ENCODE measurements at places on chromosomes 5 and 9. TPM values are rescaled to one million over a fixed set of nuclear protein-coding genes. Genes with fewer than 3 reads are reported as not detected.
A peak's percentile ranks its signal among the peaks of the same experiment; 100 is the strongest.

Gene CENPK
- total RNA-seq = 5.2 TPM

Gene FOXD1
- total RNA-seq = 0.20 TPM

Gene ADCY2
- 0.52 TPM for total RNA-seq

Gene GEMIN5
- total RNA-seq = 7.7 TPM

Gene ATP6V1G1
- 66.9 TPM for total RNA-seq

Gene GHR
- total RNA-seq = 4.0 TPM

Gene PRDM9
- not detected for total RNA-seq

Gene FUBP3
- 43.8 TPM for total RNA-seq

Gene RAB3C
- 2.2 TPM for total RNA-seq

Gene ARHGEF37
- 23.5 TPM for total RNA-seq

- no peak for DNase-seq
Observed at GRCh38 chr9:81070689-81071088, 618.7 kb downstream of the TLE1 start.

DNA sequence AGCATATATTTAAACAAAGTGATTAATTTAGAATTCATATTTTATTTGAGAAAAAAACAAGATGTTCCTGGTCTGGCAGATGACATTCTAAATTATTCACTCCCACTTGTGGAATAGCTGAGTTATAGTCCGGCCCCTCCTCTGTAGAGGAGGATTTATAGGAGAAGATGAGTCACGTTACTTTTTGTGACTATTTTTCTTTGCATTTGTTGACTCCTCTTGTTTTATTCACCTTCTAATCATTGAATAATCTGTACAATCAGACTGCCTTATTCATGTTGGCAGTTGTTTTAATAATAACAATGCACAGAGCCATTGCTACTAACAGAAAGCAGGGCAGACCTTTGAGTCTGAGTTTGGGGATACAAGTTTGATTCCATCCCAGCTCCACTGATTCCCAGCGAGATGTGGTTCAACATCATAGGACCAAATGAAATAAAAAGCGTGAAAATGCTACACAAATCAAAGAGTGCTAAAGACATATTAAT is 23.2 kb downstream of the DOCK8 start:
- no peak for DNase-seq

DNA sequence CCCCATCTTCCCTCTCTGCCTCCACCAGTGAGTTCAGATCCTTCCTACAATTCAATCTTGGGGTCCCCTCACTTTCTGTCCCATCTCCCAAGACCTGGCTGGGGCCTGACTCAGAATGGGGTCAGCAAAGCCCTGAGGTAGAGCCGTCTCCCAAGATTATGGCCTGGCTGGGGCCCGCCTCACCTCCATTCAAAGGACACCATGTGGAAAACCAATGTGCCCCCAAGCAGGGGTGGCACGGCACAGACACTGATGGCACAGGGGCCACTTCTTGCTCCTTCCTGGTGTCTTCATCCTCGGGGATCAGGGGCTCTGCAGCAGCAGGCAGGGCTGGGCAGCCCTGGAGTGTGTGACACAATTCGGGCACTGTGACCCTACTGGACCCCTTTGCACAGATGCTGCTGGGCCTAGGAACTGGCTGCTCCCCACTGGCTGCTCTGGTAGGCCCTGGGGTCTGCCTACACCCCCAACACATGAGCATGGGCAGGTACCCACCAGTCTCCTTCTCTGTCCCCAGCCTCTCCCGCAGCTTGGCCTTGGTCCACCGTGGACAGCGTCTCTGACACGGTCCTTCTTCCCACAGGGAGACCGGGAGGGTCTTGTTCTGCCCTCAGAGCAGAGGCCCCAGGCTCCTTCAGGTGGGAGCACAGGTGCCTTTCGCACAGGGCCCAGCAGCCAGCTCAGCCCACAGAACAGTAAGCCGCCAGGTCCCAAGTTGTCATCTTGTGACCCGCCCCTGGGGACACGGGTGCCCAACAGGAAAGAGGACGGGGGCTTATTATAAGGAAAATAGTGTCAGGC is 89.5 kb downstream of the ADAMTS2 start:
- no peak for DNase-seq

DNA sequence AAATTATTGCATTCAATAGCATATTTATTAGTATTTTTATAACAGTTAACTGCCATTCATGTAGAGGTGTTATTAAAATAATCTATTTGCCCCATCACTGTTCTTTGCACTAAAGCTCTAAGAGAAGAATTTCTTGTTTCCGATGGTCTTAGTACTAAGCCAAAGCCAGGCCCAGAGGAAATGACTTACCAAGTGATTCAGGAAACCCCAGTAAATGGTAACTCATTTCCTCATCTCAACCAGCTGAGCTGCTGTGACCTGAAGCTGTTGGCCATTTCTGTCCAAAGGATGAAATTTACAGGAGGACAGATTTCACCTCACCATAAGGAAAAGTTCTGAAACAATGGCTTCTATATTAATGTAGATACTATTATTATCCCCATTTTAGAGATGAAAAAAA is 117.0 kb downstream of the PIK3R1 start:
- no peak for DNase-seq

DNA sequence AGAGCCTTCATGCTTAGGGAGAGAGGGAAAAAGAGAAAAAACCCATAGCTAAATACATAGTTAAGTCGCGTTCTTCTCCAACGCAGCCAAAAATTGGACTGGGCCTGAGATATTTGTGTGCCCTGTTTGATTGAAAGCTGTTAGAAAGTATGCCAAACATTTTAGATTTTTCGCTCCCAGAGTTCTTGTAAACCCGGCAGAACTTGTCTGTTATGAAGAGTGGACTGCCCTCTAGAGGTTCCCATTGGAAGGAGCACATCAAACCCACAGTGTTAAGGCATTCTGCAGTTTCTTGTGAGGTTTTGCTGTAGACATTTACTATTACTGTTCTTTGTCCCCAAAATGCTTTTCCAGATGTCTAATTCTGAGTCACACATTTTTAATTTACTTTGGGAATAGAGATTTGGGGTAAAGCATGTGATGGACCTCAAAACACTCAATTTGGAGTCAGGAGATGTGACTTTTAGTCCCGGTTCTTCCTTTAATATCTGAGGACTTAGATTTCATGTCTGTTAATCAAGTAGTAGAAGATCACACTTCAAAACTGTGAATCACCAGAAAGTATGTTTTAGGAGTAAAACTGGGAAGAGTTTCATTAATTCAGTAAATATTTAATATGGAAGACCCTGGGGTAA is 96.6 kb downstream of the PCSK1 start:
- peak; percentile 74 for DNase-seq

GRCh38 chr5:155799308-155799707 is 527.7 kb upstream of the SGCD start:
- no peak for DNase-seq

- DNase-seq = no peak
Observed at GRCh38 chr9:124037790-124038189, 26.2 kb downstream of the LHX2 start.

DNA sequence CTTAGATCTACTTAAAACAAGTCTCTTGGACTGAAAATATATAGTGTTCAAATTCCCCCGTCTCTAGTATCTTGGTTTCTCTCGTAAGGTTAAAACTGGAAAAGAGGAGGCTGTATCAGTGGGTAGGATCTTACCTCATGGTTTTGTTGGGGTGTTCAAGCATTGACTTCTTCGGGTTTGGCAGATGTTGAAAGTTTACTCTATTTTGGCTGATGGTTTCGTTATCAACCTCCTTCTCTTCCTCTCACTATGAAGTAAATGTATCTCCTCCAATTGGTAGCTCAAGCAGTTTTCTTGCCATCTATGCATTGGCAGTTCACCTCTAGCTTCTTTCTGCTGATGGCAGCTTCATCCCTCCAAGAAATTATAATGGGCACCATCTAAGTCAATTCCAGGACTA is 506.5 kb upstream of the GRIN3A start:
- DNase-seq = no peak

- DNase-seq = no peak
Observed at GRCh38 chr5:111733571-111733970, 23.4 kb downstream of the NREP start.

DNA sequence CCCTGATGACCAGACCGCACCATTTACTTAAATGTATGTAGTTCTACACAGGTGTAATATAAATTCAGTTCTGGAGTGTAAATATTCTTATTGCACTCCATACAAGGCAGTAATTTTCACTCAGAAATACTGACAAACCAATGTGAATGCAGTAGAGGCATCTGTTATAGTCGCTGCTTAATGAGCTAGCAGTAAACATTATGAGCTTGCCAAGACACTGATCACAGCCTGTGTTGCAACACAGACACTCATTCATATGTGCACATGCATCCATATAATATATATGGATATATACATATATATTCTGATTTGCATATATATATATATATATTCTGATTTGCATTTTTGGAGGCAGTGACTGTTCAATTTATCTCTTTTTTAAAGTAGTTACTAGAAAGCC is 435.1 kb upstream of the ST8SIA4 start:
- no peak for DNase-seq

GRCh38 chr5:137332296-137332695 is 166.8 kb downstream of the SPOCK1 start:
- DNase-seq = no peak

DNA sequence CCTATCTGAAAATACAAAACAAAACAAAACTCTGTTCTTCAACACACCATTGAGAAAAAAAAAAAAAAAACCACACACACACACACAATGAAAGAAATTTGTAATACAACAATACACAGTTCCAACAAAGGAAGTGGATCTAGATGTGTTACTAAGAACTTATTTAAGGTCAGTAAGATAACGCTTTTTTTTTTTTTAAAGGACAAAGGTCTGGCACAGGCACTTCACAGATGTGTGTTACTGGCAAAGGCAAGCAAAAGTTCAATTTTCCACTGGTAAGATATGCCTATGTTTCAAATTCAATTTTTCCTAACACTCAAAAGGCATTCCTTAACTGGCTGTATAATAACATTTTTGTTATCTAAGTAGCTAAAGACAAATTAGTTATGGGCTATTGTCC is 3.6 kb downstream of the RFK start:
- DNase-seq = no peak

GRCh38 chr5:10323588-10324488 is 16.1 kb upstream of the CMBL start:
- DNase-seq = no peak

- no peak for DNase-seq
Observed at GRCh38 chr9:35407846-35408245, 82.1 kb upstream of the RUSC2 start.

GRCh38 chr5:93675460-93676450 is 65.6 kb downstream of the POU5F2 start:
- no peak for DNase-seq

DNA sequence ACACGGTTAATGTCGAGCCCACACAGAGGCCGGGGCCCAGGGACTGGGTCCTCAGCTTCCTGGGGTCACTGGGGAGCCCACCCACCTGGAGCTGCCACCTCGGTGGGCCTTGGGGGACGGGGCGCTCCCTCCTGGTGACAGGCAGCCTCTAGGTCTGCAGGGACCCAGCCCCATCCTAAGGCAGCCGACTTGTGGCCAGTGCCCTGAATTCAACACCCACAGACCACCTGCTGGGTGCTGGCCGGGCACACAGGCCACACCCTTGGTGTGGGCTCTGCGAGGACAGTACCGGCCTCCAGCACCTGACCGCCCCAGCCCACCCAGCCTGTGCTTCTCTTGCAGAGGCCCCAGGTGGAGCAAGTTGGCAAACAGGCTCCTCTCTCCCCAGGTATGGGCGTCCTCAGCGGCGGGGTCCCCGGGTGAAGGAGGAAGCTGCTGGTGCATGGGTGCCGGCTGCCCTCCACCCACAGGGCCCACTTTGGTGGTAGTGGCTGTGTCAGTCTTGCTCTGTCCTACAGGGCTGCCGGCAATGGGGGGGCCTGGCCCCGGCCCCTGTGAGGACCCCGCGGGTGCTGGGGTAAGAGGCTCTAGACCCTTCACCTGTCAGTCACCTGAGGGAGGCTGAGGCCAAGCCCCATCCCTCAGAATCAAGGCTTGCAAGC is 8.3 kb downstream of the ENTPD8 start:
- DNase-seq = no peak

- DNase-seq = no peak
Observed at GRCh38 chr9:136105398-136106135, 10.5 kb upstream of the NACC2 start.

- DNase-seq = no peak
Observed at GRCh38 chr5:59921816-59922215, 28.3 kb upstream of the PDE4D start.

DNA sequence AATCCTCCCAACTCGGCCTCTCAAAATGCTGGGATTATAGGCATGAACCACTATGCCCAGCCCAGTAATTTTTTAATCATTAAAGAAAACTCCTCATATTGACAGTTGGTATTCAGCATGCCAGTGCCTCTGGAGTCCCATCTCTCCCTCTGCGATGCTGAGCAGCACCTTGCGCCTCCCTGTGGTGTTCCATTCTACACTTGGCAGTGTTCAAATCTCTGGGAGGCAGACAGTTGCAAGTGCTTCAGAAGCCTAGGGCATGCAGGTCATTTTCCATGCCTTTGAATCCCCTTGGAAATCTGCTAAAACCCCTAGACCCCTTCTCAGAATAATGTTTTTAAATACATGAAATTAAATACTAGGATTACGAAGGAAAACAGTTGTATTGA is 41.3 kb downstream of the GARNL3 start:
- DNase-seq = no peak

DNA sequence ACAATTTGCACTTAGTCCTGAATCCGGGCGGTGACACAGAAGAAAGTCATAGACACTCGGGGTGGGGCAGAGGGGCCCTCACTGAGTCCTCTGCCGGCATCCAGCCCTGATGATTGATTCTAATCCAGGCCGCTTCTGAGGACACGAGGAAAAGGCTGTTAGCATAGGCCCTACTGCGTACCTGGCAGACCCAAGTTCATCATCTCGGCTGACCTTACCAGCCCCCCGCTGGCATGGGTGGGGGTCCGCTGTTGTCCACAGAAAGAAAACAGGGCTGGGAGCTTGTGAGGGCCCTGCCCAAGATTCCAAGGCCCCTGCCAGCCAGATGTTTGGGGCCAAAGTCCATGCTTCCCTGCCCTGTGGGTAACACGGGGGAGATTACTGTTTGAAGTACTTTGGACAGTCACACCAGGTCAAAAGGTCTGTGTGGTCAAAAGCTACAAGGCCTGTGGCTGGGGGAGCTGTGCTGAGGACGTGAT is 24.5 kb downstream of the ERGIC1 start:
- no peak for DNase-seq

GRCh38 chr5:122937914-122938313 is 92.5 kb downstream of the SNX24 start:
- no peak for DNase-seq
